A549 treated with CORT108297 at 1 μM for 4 hours (cell line): ENCODE measurements at places on chromosomes 11 and 22. TPM values are rescaled to one million over a fixed set of nuclear protein-coding genes. Genes with fewer than 3 reads are reported as not detected.

Gene OR8D1
- total RNA-seq = not detected in 5 replicates

Gene LINC01488
- total RNA-seq = 0.03 to 0.05 TPM (median 0.05 TPM) in 3 of 5 replicates, not detected in the others

Gene PLAAT5
- 0.05 to 0.06 TPM in 2 of 5 replicates, not detected in the others for total RNA-seq

Gene PNPLA3
- total RNA-seq = 0.68 to 1.2 TPM (median 0.95 TPM) in 5 replicates

Gene ADSL
- 84.0 to 94.1 TPM (median 87.5 TPM) in 5 replicates for total RNA-seq

Gene SMC1B
- total RNA-seq = 0.02 to 0.03 TPM (median 0.03 TPM) in 3 of 5 replicates, not detected in the others

Gene TP53I11
- total RNA-seq = 35.5 to 52.9 TPM (median 46.4 TPM) in 5 replicates

Gene DEUP1
- total RNA-seq = not detected in 5 replicates

Gene FOLR2
- not detected in 5 replicates for total RNA-seq

Gene TENM4
- total RNA-seq = 0.02 to 0.15 TPM (median 0.13 TPM) in 4 of 5 replicates, not detected in the other

Gene BTG4
- total RNA-seq = 0.08 to 0.18 TPM (median 0.12 TPM) in 3 of 5 replicates, not detected in the others

Gene OOSP4B
- not detected in 5 replicates for total RNA-seq

Gene OR52N4
- not detected in 5 replicates for total RNA-seq

Gene CCDC73
- total RNA-seq = 0.03 TPM in 1 of 5 replicates, not detected in the others

Gene EMID1
- total RNA-seq = 0.16 to 0.65 TPM (median 0.33 TPM) in 5 replicates

Gene KDM4D
- 0.26 to 0.45 TPM (median 0.39 TPM) in 5 replicates for total RNA-seq

Gene OR2AG1
- not detected in 5 replicates for total RNA-seq

Gene APOA5
- total RNA-seq = not detected in 5 replicates

Gene CDON
- 2.0 to 3.2 TPM (median 2.3 TPM) in 5 replicates for total RNA-seq

Gene APOBEC3C
- total RNA-seq = 26.6 to 28.1 TPM (median 27.5 TPM) in 5 replicates

Gene HNRNPUL2
- 37.2 to 44.0 TPM (median 41.2 TPM) in 5 replicates for total RNA-seq

Gene LAYN
- 4.3 to 6.5 TPM (median 4.9 TPM) in 5 replicates for total RNA-seq
